EH (cell line): ENCODE measurements at places on chromosomes 3 and 15.

DNA sequence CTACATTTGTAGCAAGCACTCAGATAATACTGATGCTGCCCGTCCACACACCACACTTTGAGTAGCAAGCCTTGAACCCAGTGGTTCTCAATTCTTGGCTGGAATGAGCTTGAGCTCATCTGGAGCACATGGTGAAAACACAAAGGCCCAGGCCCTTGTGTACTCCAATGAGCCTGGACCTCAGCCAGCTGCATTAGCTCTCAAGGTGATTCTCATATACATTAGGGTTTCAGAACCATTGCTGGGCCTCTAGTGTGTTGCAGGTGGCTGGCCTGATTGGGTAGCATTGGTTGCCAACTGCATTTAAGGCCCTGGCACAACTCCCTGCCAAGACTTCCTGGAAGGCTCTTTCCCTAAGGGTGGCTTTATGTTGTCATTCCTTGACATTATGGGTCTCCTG, 23.4 kb upstream of the ZFAND6 start:
- no peak for DNase-seq

- peak; percentile 92 for DNase-seq
Measured at GRCh38 chr15:44536302-44536961, 515 bp upstream of the EIF3J start.

DNA sequence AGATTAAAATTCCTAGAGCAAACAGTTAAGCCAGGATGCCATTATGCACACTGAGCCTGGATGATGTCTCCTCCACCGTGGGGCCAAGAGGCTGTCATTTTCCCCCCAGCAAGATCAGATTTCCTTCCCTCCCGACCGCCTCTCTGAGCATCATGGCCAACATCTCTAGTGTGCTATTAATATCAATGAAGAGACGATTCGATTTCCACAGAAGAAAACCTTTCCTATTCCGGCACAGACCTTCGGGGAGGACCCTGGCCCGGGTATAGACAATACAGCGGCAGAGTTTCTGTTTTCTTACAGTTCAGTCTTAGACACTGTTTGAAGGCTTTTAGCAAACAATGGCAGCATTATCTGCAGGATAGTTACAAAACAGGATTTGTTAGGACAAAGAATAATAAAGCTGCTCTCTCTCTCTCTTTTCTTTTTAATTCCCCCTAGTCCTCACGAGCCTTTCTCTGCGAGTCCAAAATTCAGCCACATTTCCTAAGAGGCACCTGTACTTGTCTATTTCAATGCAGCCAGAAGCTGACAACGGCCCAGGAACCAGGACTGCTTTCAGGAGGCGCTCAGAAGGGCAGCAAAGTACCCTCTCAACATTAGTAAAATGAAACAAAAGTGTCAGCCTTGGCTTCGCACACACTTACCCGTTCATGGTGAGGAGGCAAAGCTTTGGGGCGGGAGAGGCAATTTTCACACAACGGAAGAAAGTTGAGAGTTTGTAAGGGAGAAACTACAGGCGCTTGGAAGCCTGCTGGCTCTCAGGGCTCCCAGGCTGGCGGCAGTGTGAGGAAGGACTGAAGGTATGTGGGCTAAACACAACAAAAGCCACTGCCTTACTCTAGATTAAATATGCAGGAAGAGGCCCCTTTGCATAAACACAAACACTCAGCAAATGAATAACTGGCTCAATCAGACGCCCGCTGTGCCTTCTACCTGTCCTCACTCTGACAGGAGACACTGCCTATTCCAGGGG, 278.0 kb downstream of the FOXP1 start:
- no peak for DNase-seq

DNA sequence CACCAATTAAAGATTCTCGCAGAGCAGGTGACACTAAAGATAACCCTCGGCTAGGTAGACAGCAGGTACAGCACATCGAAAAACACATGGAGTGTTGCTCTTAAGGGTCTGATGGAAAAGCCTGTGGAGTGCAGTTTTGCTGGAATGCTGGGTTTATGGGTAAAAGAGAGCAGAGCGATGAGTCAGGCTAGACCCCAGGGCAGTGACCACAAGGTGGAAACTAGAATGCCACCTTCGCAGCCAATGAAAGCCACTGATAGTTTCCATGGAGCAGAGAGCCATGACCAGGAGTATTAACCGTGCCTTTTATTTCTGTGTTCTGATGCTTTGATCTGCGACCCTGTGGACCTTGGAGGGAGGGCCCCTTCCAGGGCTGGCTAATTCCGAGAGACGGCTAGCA, 149.8 kb downstream of the GABRB3 start:
- no peak for DNase-seq

- peak; percentile 57 for DNase-seq
Measured at GRCh38 chr3:136858381-136858780, 3.6 kb upstream of the NCK1 start.

GRCh38 chr3:197406266-197406665, 107.9 kb upstream of the DLG1 start:
- no peak for DNase-seq

GRCh38 chr3:29760226-29760685, 479.4 kb downstream of the RBMS3 start:
- DNase-seq, result no peak

- peak; percentile 18 for DNase-seq
Measured at GRCh38 chr3:109874896-109875708, 537.8 kb upstream of the DPPA4 start.

- DNase-seq, result peak; percentile 61
Measured at GRCh38 chr3:104437131-104437750, 929.5 kb upstream of the ALCAM start.

- DNase-seq, result peak; percentile 7
Measured at GRCh38 chr15:51450001-51450400, 108.5 kb downstream of the GLDN start.

GRCh38 chr3:188584958-188585689, 431.2 kb downstream of the LPP start:
- peak; percentile 28 for DNase-seq

- peak; percentile 46 for DNase-seq
Measured at GRCh38 chr3:160616716-160617115, 51.3 kb upstream of the KPNA4 start.

- DNase-seq, result no peak
Measured at GRCh38 chr3:100852840-100853239, 140.4 kb downstream of the ABI3BP start.

GRCh38 chr3:13879946-13880810, at the start of gene WNT7A:
Gene WNT7A, minus strand, starts transcription at chr3:13880071. Its CDS starts 255 bp downstream, at chr3:13879816.
- no peak for DNase-seq

DNA sequence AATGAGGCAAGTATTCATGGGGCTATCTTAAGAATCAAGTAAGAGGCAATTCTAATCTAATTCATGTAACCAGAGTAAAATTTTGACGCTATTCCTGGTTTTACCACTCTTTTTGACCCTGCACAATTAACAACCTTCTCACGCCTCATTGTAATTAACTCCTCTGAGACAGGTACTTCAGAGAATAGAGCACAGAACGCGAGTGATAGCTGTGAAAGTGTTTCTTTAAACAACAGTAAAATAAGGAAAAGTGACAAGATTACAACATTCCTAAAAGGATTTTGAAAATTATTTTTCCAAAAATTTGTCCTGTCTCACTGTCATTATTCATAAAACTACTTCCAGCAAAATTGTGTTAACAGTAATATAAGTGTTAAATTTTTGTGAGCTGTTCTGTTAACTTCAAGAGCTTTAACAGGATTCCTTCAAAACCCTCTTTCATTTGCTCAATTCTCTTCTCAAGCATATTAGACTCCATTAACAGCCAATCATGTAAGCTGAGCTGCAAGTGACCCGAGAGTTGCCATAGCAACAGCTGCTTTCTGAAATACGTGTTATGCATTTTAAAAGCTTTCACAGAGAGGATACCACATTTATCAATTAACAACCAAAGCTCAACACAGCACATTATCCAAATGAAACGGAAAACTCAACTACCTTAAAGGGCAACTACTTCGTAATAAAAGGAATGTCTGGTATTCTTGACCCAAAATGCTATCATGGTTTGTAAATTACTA, 93.1 kb downstream of the STAG1 start:
- DNase-seq, result peak; percentile 84

GRCh38 chr15:81117136-81117535, 16.9 kb upstream of the CFAP161 start:
- DNase-seq, result peak; percentile 43

- DNase-seq, result no peak
Measured at GRCh38 chr3:41222012-41222411, 22.7 kb downstream of the CTNNB1 start.

DNA sequence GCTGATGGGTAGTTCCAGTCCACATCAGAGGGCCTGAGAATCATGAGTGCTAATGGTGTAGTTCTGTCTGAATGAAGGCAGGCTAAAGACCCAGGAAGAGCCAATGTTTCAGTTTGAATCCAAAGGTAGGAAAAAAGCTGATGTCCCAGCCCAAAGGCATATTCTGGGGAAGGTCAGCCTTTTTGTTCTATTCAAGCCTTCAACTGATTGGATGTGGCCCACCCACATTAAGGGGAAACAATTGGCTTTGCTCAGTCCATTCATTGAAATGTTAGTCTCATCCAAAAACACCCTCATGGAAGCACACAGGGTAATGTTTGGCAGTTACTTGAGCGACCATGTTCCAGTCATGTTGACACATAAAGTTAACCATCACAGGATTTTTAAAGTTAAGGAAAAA, 25.9 kb downstream of the EPHB1 start:
- no peak for DNase-seq

DNA sequence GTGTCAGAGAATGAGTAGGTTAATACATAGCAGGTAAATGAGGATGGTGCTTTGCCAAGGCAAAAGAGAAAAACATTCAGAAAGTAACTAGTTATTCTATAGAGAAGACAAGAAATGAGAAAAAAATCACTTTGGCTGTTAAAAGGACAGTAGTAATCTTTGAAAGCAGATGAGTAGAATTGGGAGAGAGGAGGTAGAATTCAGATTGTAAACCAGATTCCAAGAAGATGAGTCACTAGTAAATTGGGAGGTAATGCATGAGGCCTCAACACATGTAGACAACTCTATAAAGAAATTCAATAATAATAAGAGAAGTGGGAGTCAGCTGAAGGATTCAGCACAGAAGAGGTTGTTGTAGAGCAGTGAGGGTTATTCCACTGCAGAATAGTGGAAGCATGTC, 81.4 kb downstream of the MBNL1 start:
- peak; percentile 65 for DNase-seq

GRCh38 chr3:14617508-14618023, 34.0 kb upstream of the CCDC174 start:
- no peak for DNase-seq

DNA sequence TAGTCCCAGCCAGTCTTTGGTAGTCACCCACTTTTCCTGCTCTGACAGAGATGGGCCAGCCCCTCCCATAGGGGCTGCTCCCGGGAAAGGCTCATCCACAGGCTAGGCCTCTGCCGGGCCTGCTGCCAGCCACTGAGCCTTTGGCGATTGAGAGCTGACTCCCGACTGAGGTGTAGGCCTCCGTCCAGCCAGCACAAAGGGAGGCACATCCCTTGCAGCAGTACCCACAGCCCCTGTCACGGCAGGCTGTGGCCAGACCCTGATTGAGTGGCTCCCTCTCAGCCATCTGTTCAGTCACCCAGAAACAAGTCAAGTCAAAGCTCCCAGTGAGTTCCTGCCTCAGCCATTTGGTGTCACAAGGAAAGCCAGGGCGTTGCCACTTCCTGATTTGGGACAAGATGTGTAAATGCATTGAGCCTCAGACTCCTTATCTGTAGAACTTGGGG, 6.2 kb upstream of the PAK6 start:
- no peak for DNase-seq

DNA sequence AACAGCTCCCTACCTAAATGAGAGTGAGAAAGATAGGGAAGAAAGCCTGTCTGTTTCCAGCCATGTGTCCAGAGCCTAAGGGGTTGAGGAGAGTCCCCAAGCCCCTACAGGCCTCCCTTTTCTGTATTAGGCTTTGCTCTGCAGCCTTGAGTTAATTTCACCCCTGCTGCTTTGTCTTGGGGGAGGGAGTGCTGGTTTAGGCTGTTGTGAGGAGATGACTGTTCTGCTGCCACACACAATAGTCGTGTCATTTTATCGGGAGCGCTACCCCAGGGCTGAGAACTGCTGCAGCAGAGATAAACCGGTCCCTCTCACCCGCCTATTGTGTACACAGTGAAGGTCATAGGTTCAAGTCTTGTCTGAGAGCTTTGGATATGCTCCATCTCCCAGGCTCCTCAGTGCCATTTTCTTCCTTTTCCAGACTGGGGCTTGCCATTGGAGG, 1.4 kb downstream of the ZNF609 start:
- no peak for DNase-seq

DNA sequence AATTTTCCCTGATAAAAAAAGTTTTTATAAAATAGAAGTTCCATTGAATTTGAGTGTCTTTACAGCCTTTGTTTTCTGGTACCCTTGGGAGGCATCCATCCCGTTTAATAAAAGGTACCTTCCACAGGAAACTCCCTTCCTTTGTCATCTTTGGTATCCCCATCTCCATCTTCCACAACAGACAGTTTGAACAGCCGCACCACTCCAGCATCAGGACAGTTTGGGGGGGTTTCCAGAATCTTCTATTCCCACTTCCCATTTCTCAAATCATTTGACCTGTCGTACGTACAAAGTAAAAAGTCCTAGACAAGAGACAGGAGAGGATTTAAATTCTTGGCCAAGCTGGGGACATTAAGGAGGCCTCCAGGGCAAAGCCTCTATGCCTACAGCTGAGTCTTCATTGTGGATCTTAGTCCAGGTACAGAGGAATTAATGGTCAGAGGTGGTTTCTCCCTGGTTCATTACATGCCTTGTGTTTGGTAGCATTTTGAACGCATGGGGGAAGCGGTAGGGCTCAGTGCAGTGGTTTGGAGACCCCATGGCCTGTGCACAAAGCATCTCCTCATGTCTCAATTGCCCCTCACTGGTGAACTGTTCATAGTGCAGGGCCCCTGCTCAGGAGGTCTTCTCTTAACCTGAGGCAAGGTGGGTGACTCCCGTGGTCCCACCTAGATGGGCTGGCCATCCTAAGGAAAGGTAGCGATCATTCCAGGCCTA, 19.4 kb upstream of the BCL2A1 start:
- no peak for DNase-seq

DNA sequence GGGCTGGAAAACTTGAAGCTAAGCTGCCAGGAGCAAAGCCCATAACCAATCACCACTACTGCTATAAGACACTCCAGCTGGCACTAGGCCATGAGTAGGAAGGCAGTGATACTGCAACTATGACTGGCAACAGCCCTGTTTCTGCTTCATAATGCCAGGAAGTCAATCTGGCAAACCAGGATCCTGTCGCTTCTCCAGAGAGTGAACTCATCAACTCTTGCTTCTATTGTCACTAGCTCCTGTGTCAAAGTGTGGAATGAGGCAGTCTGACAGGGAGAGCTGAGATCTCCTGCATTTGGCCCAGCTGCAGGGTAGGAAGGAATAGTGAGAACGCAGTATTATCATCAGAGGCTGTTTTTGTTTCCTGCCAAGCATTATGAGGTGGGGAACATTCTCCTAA, 105.3 kb downstream of the CTNNB1 start:
- DNase-seq, result peak; percentile 31

DNA sequence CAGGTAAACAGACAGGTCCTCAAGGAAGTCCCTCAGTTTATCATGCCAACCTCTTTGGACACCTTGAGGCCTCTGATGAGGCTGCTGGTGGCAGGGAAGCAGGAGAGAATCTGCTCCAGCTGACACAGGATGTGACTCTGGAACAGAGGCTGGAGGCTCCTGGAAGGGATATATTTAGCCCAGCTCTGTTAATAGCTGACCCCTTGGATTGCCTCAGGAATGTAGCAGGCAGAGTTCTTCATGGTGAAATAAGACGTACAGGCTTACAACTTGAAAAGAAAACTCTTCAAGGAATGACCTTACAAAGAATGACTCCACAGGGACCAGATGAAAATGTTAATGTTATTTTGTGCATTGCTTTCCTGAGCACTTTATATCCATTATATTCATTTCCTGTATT, 90.5 kb downstream of the AQP9 start:
- DNase-seq, result peak; percentile 95

- DNase-seq, result no peak
Measured at GRCh38 chr3:13335059-13335458, 85.1 kb downstream of the NUP210 start.
